Natural killer cell treated with Interleukin-12 subunit alpha and Interleukin-12 subunit beta and Interleukin-15 and Interleukin-18, amount 100 ng/mL, for 72 hours (primary cell): ENCODE measurements at places on chromosomes 3 and 15. TPM values are rescaled to one million over a fixed set of nuclear protein-coding genes. Genes with fewer than 3 reads are reported as not detected.

GRCh38 chr3:79424811-79425210 is 343.0 kb downstream of the ROBO1 start:
- DNase-seq, result no peak

DNA sequence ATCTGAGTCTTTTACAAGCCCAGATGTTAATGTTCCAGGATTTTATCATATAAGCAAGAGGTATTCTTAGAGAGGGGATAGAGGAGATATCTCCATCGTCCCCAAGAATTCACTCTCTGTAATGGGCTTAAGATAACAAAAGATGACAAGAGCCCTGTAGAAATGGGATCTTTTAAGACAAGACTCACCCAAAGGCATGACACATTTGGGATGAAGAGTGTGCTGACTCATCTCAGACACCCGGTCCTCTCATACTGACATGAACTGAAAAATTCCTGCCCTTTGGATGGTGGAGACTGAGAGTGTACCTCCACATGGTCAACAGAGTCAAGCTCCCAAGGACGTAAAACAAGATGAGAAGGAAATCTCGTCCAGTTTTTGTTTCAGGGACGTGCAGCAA is 11.0 kb downstream of the LEKR1 start:
- no peak for DNase-seq

GRCh38 chr3:17315897-17316296 is 426.5 kb downstream of the TBC1D5 start:
- DNase-seq, result no peak

Gene FRMD5
- total RNA-seq, result not detected
